ENCODE measurements at places on chromosomes 2 and 18.

DNA sequence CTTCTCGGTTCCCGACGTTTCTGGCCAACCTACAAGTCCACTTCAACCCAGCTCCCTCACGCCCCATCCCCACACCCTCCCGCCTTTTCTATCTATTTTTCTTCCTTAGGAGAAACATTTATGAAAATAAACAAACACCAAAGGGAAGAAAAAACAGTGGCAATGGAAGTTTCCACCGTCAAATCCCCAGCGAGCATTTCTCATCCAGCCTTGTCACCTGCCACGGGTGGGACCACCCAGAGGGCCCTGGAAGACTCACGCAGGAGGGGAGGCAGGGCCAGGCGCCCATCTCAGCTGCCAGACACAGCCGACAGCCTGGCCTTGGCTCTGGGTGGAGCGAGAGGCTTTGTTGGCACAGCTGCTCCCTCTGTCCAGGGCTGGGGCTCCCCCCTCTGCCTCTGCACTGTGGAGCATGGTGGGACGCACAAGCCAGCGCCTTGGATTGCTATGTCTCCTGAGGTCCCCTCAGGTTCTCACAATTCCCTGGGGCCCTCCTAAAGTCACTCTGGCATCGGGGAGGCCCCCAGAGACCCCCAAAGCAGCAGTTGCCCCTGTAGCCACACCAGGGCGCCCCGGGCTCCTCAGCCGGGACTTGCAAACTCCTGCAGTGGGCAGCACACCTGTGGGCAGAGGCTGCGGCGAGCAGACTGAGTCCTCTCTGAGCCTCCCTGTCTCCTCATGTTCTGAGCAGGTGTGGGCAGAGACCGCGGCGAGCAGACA is 395.7 kb upstream of the SALL3 start:
- no peak for DNase-seq

GRCh38 chr18:32803568-32803967 is 30.7 kb upstream of the KLHL14 start:
- no peak for DNase-seq

DNA sequence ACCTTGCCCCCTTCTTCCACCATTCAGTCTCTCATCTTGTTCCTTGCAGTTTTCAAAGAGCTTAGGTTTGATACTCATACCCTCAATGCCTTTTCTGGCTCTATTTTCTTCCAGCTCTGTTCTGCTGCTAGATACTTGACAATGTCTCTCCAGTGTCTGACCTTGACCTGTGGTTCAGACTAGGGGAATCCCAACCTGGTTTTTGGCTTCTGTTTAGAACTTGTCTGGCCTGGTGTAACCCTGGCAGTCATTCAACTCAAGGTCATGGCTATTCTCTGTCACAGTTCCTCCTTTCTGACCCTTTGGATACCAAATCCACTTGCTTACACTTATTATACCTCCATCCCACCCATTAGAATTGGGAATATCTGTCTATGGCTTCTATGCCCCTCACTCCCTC is 31.8 kb upstream of the IMP4 start:
- no peak for DNase-seq

- no peak for DNase-seq
Observed at GRCh38 chr2:36059691-36060090, 295.9 kb upstream of the CRIM1 start.

- DNase-seq = no peak
Observed at GRCh38 chr2:140747665-140748064, 1383.2 kb downstream of the LRP1B start.

- no peak for DNase-seq
Observed at GRCh38 chr2:71620116-71620515, 166.8 kb downstream of the DYSF start.

DNA sequence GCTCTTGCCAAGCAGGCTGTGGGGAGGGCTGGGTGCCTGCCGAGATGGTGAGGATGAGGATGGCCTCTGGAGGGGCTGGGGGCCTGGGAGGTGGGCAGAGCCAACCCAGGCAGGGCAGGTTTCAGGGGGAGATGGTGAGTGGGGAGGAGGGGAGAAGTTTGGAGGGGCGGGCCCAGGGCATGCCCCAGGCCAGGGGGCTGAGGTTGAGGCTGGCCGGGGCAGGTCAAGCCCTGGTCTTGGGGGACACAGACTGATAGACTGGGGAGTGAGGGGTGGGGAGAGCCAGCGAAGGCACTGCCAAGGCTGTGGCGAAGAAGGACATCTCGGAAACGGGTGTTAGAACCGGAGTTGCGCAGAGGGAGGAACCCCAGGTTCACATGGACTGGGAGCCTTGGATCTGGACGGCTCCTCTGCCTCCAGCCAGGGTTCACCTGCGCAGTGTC is 12.6 kb downstream of the CAPN10 start:
- no peak for DNase-seq

- DNase-seq = no peak
Observed at GRCh38 chr2:23121968-23122648, 262.9 kb upstream of the KLHL29 start.

DNA sequence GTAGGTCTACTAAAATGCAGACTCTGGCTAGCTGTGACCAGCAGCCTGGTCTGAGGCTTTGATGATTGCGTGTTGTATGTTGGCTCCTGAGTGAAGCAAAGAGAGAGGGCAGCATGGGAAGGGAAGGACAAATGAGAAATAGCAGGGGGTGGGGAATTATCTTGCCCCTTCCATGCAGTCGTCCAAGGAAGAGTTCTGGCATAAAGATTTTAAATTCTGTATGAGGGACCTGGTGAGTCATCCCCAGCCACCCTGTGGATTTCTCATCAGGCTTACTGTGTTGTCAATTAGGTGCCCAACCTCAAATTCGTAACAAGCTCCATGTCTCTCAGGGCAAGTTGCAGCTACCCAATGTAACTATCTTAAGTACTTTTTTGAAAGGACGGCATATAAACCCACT is 72.1 kb upstream of the NOSTRIN start:
- DNase-seq = no peak

DNA sequence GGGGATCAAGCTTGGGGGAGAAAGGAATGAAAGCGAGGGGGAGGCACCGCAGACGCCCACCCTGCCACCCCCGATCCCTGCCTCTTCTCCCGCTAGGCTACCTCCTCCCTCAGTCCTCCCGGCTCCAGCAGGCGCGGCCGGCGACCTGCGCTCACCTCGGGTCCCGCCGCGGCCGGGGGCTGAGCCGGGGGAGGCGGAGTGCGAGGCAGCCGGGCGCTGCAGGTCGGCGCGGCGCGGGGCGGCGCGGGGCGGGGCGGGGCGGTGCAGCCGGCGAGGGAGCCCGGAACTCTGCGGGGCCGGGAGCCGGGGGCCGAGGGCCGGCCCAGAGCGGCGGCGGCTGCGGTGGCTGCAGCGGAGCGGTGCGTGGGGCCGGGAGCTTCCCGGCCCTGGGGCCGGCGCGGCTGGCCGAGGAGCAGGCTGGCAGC is 477 bp downstream of the ACVR1 start:
- no peak for DNase-seq

DNA sequence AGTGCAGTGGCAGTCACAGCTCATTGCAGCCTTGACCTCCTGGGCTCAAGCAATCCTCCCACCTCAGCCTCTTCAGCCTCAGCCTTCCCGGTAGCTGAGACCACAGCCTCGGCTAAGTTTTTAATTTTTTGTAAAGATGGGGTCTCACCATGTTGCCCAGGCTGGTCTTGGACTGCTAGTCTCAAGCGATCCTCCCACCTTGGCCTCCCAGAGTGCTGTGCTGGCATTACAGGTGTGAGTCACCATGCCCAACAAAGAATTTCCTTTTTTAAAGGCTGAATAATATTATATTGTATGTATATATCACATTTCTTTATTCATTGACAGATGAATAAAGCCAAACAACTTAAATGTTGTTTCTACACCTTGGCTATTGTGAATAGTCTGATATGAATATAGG is 42.5 kb downstream of the MOB4 start:
- DNase-seq = no peak

GRCh38 chr2:188664416-188664815 is 309.8 kb upstream of the COL3A1 start:
- DNase-seq = no peak

DNA sequence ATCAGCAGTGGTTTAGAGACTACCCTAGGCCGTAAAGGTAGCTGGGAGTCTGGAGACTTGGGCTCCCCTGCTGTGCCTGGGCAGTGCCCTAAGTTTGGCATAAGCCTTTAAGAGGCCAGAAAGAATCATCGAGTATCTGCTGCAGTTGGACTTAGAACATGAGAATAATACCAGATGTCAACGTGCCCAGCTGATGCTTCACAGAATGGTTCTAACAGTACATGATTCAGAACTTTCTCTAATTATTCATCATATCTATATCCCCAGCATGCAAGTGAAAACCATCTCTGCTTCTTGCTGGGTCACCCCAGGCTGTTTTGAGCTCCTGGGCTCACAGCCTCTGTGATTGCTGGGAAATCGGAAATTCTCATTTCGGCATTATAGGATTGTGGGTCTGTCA is 118.1 kb downstream of the NCK2 start:
- no peak for DNase-seq

DNA sequence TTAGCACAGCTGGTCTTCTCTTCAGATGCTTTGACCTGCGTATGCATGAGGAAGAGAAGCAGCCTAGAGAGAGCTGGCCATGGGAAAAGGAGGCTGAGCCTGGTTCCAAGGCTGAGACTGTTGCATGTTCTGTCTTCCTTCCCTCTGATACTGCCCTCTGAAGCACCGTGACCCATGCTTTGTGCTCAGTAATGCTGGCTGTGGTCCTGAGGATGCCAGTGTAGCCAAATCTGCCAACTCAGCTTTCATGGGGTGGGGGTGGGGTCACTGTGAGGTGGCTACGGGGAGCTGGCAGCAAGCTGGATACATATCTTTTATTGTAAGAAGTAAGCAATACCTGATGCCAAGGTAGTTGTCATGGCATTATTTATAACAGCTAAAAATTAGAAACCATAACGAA is 41.5 kb downstream of the EPAS1 start:
- no peak for DNase-seq

- DNase-seq = no peak
Observed at GRCh38 chr2:128488434-128488833, 169.8 kb upstream of the HS6ST1 start.

- no peak for DNase-seq
Observed at GRCh38 chr18:26667046-26667445, 118.7 kb upstream of the KCTD1 start.

GRCh38 chr2:183459466-183459865 is 335.2 kb downstream of the NUP35 start:
- DNase-seq = no peak

- no peak for DNase-seq
Observed at GRCh38 chr2:63789338-63790020, 52.2 kb upstream of the UGP2 start.
